ENCODE measurements at places on chromosomes 5 and 9. TPM values are rescaled to one million over a fixed set of nuclear protein-coding genes. Genes with fewer than 3 reads are reported as not detected.
A peak's percentile ranks its signal among the peaks of the same experiment; 100 is the strongest.

INSL4 gene
- not detected for polyA plus RNA-seq

FEM1C gene
- polyA plus RNA-seq: 16.5 TPM

ZDHHC11B gene
- polyA plus RNA-seq: 24.9 TPM

SLC6A18 gene
- 0.09 TPM for polyA plus RNA-seq

CRB2 gene
- 0.31 TPM for polyA plus RNA-seq

OR1Q1 gene
- not detected for polyA plus RNA-seq

DNA sequence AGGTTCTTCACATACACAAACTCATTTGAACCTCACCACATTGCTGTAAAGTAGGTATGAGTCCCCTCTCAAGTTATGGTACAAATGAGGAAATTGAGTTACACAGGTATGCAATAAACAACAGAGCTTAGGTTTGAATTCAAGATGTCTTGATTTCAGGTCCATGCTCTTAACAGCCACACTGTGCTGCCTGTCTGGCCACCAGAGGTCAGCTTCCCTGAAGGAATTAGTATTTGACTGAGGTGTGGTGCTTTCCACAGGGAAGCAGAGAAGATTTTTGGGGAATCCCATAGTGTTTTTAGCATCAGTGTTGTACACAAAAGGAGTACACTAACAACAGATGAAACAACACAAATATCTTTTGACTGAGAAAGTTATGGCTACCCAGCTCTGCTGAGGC, 94.4 kb upstream of the ITGA1 start:
- DNase-seq: no peak

DNA sequence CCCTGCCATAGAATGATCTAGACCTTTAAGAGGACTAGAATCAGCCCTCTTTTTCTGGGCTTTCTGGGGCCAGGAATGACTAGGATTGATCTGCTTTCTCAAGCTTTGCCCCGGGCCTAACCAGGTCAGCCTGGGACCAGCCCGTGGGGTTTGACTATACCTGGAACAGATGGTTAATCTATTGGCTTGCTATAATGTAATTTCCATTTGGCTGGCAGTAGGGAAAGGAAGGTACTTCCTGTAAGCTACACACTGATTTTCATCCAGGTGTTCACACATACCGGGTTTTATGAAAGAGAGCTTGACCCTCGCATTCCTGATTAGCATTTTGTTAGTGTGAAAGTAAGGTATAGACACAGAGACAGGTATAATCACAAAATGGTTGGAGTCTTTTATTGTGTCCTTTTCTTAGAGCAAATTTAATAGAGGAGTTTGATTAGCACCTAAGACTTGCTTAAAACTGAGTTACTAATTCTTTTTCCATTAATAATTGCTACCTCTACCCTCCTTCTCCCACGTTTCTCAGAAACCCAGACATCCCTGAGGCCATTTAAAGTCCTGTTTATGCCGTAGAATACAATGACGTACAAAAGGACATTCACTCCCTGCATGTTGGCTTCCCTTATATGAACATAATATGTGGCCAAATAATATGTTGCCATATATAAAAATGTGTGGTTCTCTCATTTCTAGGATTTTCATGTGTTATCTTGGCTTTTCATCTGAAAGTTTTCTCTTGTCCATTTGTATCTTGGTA, 17.3 kb downstream of the LNPEP start:
- DNase-seq: no peak

- DNase-seq: no peak
These were observed 312.1 kb upstream of the EFNA5 start for GRCh38 chr5:107982703-107983425.

- no peak for DNase-seq
These were observed 5.9 kb upstream of the LRRC14B start for GRCh38 chr5:185095-186070.

GRCh38 chr9:92980085-92980745, 32.9 kb downstream of the FGD3 start:
- no peak for DNase-seq

DNA sequence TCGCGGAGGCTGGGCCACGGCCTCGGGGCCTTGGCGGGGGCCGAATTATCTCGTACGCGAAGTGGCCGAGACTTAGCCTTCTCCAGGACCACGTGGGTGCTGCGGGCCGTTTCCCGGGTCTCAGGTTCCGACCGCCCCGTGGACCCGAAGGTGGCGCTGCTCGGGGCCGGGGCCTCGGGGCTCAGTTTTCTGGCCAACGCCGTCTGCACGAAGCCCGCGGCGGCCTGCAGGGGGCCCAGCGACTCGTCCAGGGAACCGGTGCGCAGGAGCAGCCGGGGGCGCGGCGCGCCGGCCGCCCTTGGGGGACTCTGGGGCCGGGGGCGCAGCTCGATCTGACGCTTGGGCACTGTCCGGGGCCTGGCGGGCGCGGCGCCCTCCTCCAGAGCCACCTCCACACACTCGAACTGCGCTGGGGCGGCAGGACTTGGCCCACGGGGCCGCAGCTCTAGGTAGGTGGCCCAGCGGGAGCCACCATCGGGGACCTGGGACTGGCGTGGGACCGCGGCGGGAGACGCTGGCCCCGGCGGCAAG, 716 bp downstream of the PROB1 start:
- DNase-seq: no peak

- peak; percentile 27 for DNase-seq
These were observed 12.0 kb downstream of the IRX2 start for GRCh38 chr5:2739360-2740050.

All from right lung (tissue), 10 donors.